LNCaP clone FGC (cell line): ENCODE measurements at places on chromosomes 2 and 18.

GRCh38 chr2:119760956-119761275 is 1.2 kb downstream of the PTPN4 start:
- no peak for DNase-seq

GRCh38 chr18:68262690-68263294 is 452.1 kb downstream of the TMX3 start:
- no peak for DNase-seq

GRCh38 chr2:223853425-223853837 is 16.0 kb upstream of the AP1S3 start:
- DNase-seq, result no peak

DNA sequence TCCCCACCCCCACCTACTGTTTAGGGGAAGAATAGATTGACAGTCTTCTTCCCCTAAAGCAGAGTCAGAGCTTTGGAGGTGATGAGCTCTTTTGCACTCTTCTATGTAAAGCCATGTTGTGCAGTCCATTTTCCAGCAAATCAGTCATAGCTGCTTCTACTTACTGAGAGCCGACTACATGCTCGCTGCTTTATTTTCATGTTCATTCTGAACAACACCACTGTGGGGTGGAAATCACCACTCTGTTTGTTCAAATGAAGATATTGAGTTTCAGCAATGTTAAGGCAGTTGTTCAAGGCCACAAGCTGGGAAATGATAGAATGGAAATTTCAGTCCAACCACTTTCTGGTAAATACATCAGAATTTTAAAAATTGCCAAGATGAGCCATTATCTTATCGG is 88.3 kb downstream of the INSIG2 start:
- no peak for DNase-seq

DNA sequence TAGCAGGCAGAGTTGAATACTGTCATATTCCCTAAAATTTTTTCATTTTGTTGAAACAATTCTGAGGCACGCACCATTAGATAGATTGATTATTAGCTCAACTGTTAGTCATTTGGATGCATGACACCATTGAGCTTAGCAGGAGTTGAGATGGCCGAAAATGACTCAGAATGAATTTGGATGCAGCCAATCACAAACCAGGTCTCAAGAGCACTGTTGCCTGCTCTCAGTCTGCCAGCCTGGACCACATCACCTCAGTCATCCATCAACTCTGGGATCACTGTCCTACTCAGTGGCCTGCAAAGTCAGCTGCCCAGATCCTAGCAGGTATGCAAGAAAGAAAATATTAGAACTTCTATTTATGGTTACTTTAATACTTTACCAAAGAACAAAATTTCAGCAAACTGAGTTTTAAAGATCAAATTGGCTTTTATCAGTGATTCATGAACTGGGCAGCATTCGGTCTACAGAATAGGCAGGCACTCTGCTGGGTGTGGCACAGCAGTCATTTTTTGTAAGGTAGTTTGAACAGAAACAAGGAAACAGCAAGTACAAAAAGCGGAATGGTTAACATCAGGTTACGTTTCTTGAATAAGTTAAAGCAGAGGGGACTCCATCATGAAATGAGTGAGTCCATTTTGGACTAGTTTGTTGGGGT is 152.7 kb upstream of the ARHGAP28 start:
- DNase-seq, result no peak

GRCh38 chr18:13524054-13524453 is 202.3 kb downstream of the FAM210A start:
- no peak for DNase-seq

GRCh38 chr2:20427931-20428526 is 18.8 kb upstream of the RHOB start:
- DNase-seq, result no peak

DNA sequence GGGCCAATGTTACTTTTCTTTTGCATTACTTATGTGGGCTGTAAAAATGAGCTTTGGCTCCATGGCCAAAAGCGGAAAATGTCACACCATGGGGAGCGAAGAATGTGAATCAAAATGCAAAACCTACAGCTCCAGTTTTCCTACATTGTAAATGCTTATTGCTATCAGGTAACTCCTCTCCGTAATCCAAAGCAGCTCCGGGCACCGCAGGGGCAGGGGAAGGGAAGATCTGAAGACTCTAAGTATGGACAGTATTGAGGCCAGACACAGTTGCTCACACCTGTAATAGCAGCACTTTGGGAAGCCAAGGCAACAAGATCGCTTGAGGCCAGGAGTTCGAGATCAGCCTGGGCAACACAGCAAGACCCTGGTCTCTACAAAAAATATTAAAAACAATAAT is 7.1 kb upstream of the AGFG1 start:
- no peak for DNase-seq

GRCh38 chr2:102788885-102789260 is 27.0 kb downstream of the TMEM182 start:
- no peak for DNase-seq

- no peak for DNase-seq
Measured at GRCh38 chr2:106143495-106144215, 50.4 kb downstream of the UXS1 start.

- DNase-seq, result peak; percentile 53
Measured at GRCh38 chr2:119544075-119544938, at the start of gene CFAP221. Gene CFAP221 (plus strand): TSS chr2:119544449. CDS start chr2:119546132, 1,683 bp downstream.

DNA sequence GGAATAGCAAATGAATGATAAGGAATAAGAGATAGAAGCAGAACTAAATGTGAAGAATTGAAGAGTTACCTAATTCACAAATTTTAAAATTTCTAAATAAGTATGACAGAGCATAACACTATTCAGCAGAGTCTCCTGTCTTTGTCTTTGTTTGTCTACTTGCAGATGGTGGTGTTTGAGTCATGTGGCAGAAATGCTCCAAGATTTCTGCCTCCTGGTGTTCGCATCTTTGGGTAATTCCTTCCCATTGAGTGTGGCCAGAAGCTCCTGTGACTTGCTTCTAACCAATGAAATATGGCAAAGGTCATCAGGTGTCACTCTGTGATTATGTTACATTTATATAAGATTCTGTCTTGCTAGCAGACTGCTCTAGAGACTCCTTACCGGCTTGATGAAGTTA is 45.6 kb upstream of the GALNT3 start:
- no peak for DNase-seq

GRCh38 chr18:11851806-11852337 is 659 bp downstream of the CHMP1B start:
- no peak for DNase-seq

GRCh38 chr2:9375857-9376428 is 47.4 kb downstream of the ITGB1BP1 start:
- DNase-seq, result no peak

GRCh38 chr2:69619725-69620124 is 23.8 kb downstream of the AAK1 start:
- DNase-seq, result no peak

- DNase-seq, result no peak
Measured at GRCh38 chr18:79479116-79479760, 83.5 kb downstream of the NFATC1 start.

DNA sequence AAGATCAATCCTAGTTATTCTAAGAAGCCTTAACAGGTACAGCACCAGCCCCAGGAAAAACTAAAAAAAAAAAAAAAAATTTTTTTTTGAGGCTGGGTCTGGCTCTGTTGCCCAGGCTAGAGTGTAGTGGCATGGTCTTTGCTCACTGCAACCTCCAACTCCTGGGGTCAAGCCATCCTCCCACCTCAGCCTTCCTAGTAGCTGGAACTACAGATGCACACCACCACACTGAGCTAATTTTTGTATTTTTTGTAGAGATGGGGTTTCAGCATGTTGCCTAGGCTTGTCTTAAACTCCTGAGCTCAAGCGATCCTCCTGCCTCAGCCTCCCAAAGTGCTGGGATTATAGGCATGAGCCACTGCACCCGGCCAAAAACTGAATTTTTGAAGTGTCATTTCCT is 10.3 kb upstream of the ALPK2 start:
- DNase-seq, result no peak

DNA sequence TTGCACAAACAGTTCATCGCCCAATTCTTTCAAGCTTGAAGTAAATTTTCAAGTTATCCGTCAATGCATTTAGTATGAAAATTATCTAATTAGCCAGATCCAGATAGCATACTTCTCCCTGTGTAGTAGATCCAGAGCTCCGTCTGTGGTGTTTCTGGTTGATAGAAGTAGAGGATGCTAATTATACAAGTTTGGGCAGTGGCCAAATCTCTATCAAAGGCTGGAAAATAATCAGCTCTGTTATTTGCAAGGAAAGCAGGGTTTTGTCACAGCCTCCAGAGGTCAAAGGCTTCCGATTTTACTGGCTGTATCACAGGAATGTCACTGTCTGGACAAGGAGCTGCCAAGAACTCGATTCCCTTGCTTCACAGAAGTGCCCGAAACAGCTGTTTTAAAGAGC is 28.6 kb downstream of the LRRC30 start:
- DNase-seq, result no peak

GRCh38 chr18:50716902-50717301 is 102.9 kb downstream of the MRO start:
- DNase-seq, result no peak

DNA sequence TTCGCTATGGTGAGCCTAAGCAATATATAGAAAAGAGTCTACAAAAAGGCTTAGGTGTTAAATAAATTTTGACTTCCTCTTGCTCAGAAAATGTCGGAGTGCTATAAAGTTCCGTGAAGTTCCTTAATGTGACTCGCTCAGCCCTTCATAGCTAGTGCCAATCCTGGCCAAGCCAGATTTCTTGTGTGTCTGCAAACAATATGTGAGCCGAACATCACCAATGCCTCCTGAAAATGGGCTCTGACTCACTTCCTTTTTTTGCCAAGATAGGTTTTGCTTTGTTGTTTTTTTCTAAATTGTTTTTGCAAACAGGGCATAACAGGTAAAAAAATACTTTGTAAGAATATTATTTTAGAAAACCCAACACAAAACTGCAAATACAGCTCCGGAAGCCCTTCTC is 26.1 kb downstream of the CDC42EP3 start:
- DNase-seq, result no peak

DNA sequence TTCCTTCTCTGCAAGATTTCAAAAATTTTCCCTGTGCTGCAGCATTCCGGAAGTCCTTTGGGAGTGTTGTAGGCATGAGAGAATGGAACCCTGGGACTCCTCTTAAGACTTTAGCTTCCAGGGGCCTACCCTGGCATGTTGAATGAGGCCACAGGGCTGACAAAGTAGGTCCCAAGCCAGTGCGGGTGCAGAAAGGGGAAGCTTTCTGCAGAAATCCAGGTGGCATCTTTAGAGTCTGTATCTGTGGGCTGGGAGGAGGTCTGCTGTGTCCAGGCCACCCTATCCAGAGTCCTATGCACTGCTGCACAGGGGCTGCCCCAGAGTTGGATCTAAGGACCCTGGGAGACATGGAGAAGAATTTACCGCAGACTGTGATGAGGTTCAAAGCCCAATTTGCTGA is 1.9 kb upstream of the SIX2 start:
- no peak for DNase-seq

DNA sequence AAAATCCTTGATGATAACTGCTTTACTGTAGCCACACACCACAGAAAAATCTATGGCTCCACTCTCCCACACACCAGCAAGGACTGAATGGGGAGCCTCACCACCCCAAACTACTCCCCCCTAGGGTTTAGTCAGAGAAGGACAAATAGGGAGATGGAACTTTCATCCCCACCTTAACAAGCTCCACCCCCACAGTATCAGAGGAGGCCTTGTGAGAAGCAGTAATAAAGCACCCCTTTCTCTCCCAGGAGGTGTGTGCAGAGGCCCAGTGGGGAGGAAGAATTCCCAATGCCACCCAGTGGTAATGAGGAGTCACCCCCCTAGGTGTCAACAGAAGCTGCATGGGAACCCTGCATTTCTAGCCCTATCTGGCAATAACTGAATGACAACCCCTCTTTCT is 224.9 kb downstream of the TNS1 start:
- no peak for DNase-seq

DNA sequence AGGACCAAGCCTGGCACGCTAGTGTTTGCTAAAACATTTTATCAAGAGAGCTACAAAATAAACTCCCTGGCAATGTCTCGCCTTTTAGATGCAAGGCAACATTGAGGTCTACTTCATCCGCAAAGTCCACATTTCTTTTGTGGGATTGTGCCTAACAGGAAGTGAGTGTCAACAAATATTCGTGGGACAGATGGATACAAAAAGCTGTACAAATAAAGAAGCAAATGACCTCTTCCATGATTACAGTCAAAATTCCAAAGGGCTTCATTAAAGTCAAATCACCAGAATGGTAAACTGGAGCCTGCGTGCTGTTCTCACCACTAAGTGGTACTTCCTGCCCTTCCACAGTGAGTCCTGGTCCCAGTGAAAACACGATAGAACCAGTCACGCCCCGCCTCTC is 40.4 kb downstream of the L3MBTL4 start:
- no peak for DNase-seq

- no peak for DNase-seq
Measured at GRCh38 chr2:156125018-156125417, 207.5 kb downstream of the NR4A2 start.

DNA sequence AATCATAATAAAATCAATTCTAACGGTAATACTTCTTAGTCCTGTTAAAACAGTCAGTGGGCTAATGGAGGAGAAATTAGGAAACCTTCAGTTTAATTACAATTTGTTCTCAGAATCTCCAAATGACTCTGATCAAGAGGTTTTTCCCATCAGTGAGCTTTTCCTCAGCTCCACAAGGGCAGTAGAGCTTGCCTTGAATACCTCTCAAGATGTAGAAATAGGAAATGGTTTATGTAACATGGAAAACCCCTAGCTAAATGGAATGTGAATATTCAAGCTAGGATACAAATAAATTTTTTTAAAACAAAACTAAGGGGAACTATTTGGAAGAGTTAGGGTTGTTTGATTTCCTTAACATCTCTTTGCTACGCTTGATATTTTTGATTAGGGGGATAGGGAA is 87.5 kb downstream of the PLEKHM3 start:
- no peak for DNase-seq

- DNase-seq, result no peak
Measured at GRCh38 chr18:58048081-58048642, 4.1 kb downstream of the NEDD4L start.

DNA sequence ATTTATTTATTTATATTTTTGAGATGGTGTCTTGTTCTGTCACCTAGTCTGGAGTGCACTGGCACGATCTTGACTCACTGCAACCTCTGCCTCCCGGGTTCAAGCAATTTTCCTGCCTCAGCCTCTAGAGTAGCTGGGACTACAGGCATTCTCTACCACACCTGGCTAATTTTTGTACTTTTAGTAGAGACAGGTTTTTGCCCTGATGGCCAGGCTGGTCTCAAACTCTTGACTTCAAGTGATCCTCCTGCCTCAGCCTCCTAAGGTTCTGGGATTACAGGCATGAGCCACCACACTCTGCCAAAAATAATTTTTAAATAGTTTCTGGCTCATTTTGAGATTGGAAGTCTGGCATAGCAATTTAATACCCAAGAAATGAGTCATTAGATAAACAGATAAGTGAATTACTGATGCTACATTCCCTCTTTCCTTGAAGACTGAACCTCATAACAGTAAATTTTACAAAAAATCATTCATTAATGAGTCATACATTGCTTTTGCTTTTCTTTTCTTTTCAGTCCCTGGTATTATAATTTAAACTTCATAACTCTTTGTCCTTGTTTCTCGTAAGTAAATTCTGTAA is 881.6 kb upstream of the PIK3C3 start:
- no peak for DNase-seq

GRCh38 chr2:238499731-238500580 is 73.2 kb downstream of the ASB1 start:
- no peak for DNase-seq
